ENCODE measurements at places on chromosomes 11 and 22.

DNA sequence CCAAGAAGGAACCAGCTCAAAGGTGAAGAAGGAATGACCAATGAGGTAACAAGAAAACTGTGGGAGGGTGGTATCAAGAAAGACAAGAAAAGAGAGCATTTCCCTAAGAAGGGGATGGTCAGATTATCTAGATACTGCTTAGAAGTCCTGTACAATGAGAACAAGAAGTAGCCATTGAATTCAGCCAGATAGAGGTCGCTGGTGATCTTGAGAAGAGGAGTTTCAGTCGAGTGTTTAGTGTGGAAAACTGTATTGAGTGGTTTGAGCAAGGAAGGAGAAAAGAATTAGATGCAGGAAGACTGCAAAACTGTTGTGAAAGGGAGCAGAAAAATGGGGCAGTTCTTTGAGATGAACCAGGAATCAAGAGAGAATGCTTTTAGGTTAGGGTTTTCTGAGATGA lies 74.6 kb upstream of the FAT3 start:
- DNase-seq = no peak

- DNase-seq = no peak
Measured at GRCh38 chr11:117444256-117444655, 116.6 kb downstream of the CEP164 start.

- no peak for DNase-seq
Measured at GRCh38 chr11:77204754-77205466, 76.9 kb downstream of the MYO7A start.

GRCh38 chr11:18468961-18469360 lies 13.3 kb downstream of the LDHAL6A start:
- DNase-seq = no peak

DNA sequence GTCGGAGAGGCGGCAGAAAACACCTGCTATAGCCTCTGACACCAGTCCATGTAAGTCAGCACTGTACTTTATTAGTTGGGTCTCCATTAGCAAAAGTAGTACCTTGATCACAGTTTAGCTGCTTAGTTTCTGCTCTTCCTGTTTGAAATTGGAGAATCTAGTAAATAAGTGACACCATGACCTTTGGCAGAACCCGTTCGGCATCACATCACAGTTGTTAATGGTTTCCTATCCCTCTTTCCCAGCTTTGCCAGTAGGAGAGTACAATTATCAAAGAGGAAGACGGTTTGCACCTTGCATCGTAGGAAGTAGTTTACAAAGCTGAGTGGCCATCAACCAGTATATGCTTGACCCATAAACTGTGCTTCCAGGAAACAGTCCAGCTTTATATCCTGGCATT lies 101.8 kb downstream of the TRIM44 start:
- DNase-seq = no peak

DNA sequence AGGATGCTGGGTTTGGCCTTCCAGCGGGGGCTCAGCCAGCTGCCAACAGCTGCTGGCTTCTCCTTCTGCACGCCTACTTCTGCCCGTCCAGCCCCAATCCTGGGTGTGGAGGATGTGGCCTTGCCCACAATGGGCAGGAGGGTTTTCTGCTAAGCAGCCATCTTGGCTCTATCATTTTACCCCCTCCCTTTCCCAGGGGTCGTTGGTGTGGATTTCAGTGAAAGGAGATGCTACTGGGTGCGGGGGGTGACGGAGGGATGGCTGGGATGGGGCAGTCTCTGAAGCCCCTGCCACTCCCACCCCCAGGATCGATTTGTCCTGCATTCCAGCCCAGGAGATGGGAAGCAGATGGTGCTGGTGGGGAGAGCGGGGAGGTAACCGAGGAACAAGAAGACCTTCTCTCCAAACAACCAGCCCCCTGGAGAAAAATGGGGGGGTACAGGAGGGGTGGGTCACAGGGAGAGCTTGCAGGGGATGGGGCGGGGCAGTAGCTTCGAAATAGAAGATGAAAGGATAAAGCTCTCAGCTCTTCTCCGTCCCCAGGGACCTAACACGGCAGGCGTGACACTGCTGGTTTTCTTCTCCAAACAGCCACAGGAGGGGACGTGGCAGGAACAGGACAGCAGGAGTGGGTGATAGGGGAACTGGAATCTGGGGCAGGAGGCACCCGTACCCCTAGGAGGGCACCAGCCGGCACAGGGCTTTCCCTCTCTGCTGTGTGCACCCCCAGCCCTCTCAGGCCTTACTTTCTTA lies 68.9 kb downstream of the NECTIN1 start:
- no peak for DNase-seq

GRCh38 chr11:10588904-10589303 lies 20.4 kb upstream of the LYVE1 start:
- no peak for DNase-seq
